Articular chondrocyte of knee joint (primary cell): ENCODE measurements at places on chromosomes 2 and 18. TPM values are rescaled to one million over a fixed set of nuclear protein-coding genes. Genes with fewer than 3 reads are reported as not detected.

WDR54 gene
- 18.3 and 19.7 TPM in 2 replicates for total RNA-seq

YPEL5 gene
- 91.2 and 98.6 TPM in 2 replicates for total RNA-seq

STEAP3 gene
- 29.0 and 38.8 TPM in 2 replicates for total RNA-seq

CD8A gene
- not detected in 2 replicates for total RNA-seq

STARD6 gene
- total RNA-seq: 1.2 TPM in 1 of 2 replicates, not detected in the other

CCDC148 gene
- total RNA-seq: 0.91 and 1.5 TPM in 2 replicates

CD8B2 gene
- 0.13 and 0.43 TPM in 2 replicates for total RNA-seq
